NCI-H1694 treated with DMSO at 0.1 percent for 48 hours (cell line): ENCODE measurements at places on chromosomes 2 and 18.

DNA sequence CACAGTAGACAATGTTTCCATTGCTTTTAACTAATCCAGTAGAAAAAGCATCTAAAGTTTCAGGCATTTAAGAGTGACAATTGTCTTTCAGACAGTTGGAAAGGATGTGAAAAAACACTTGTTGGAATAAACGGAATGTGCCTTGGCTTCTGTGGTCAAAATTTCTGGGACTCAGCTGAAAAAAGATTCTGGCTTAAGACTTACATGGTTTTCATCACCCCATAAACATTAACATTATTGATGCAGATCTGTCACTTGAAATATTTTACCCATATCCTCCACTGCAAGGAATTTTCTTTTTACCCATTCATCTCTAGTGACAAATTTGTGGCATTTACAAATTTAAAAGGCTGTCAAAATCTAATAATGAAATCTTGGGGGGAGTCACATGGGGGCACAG lies 166.0 kb downstream of the SRBD1 start:
- no peak for DNase-seq

DNA sequence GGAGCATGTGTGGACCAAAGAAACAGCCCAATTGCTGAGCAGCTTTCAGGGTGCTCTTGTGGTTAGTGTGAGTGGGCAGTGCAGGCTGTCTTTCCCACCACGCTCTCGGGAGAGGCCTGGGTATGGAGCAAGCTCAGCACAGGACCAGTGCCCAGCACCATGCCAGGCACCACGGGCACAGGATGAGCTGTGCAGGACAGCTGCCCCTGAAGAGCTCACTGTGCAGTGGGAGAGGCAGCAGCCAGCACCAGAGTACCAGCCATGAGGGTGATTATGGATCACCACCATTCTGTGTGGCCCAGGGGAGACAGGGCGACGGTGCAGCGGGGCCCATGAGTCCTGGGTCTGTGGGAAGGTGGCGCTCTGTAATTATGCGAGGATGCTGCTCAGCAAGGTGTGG lies 29.7 kb upstream of the FAHD2A start:
- DNase-seq: no peak

DNA sequence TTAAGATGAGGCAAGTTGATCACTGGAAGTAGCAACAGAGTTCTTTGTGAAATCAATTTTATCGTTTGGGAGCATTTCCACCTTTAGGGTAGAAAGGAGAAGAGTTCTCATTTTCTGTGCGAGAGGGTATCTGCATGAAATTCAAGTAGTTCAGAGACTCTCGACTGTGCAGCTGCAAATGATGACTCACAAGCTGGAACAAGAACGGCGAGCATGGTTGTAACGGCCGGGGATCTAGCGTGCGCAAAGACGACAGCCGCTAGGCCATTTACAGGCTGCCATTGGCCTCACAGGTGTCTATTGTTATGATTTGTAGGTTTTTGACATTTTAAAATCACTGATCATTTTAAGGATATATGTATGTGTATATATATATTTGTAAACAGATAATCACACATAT lies 5.2 kb downstream of the KLHL29 start:
- no peak for DNase-seq

GRCh38 chr2:212274215-212274614 lies 264.4 kb downstream of the ERBB4 start:
- DNase-seq: no peak

GRCh38 chr18:54090856-54091255 lies 133.6 kb downstream of the MBD2 start:
- no peak for DNase-seq
